PC-9 (cell line): ENCODE measurements at places on chromosomes 6 and 20. TPM values are rescaled to one million over a fixed set of nuclear protein-coding genes. Genes with fewer than 3 reads are reported as not detected.

COL9A3 gene
- 8.3 and 8.5 TPM in 2 replicates for total RNA-seq

CTNNBL1 gene
- total RNA-seq: 55.6 and 83.5 TPM in 2 replicates

FAM217B gene
- 11.7 and 20.2 TPM in 2 replicates for total RNA-seq

FERMT1 gene
- total RNA-seq: 18.2 and 20.6 TPM in 2 replicates

FNDC11 gene
- 7.7 and 10.6 TPM in 2 replicates for total RNA-seq

TRAPPC3L gene
- not detected in 2 replicates for total RNA-seq

NOL7 gene
- total RNA-seq: 75.9 and 78.6 TPM in 2 replicates

SLC26A8 gene
- not detected in 2 replicates for total RNA-seq

DNA sequence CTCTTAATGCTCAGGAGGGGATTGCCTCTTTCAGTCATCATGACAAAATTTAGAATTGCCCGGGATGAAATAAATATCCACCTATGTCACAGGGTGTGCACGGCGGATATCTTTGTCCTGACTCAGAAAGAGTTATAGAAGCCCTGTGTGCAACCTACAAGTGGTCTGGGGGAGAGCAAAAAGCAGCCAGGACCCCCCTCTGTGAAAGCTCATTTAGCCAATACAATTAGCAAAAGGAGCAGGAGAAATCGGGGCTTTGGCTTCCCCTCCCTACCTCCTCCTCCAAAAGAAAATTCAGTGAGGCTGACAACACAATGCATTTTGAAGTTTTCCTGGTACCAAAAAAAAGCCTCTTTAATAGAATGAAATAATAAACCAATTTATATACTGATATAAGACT is 21.8 kb downstream of the FOXA2 start:
- no peak overlapping the region for H3K27ac ChIP-seq
- H3K27me3 ChIP-seq: peaks cover 21% of the 10 kb centered on the region
- DNase-seq: no peak
- no peak overlapping the region for H3K4me3 ChIP-seq
- no peaks in the 10 kb centered on the region for H3K4me1 ChIP-seq
- no peaks in the 10 kb centered on the region for H3K36me3 ChIP-seq

- DNase-seq: no peak
- H3K27me3 ChIP-seq: no peaks in the 10 kb centered on the region
- no peaks in the 10 kb centered on the region for H3K36me3 ChIP-seq
- H3K4me3 ChIP-seq: no peak overlapping the region
- H3K27ac ChIP-seq: no peak overlapping the region
Observed at GRCh38 chr20:45391559-45391958, 13.4 kb upstream of the TP53TG5 start.

DNA sequence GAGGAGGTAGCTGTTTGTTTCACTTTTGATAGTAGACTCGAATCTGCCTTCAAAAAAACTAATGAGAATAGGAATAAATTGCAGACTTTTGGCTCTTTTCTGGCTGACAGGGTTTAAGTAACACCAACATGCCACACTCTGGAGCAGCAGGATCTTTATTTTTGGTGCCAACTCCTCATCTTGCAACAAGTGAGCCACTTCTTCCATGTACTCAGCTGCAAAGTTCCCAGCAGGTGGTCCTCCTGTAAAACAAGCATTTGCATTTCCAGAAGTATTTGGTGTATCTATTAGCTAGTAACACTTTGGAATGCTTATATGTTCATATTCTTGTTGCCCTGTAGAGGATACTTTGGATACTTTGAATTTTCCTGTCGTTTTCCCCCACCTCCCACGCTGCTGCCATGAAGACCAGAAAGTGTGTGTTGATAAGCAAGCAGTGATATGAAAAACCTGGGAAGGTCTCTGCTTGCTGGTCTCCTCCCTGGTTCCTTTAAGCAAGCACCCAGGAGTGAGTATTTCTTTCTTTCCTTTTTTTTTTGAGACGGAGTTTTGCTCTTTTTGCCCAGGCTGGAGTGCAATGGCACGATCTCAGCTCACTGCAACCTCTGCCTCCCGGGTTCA is 1.0 kb downstream of the ARMH2 start:
- no peak overlapping the region for H3K27ac ChIP-seq
- H3K4me1 ChIP-seq: peaks cover 4% of the 10 kb centered on the region; the same call in 1 of the 2 replicates
- DNase-seq: no peak
- no peak overlapping the region for H3K4me3 ChIP-seq

DNA sequence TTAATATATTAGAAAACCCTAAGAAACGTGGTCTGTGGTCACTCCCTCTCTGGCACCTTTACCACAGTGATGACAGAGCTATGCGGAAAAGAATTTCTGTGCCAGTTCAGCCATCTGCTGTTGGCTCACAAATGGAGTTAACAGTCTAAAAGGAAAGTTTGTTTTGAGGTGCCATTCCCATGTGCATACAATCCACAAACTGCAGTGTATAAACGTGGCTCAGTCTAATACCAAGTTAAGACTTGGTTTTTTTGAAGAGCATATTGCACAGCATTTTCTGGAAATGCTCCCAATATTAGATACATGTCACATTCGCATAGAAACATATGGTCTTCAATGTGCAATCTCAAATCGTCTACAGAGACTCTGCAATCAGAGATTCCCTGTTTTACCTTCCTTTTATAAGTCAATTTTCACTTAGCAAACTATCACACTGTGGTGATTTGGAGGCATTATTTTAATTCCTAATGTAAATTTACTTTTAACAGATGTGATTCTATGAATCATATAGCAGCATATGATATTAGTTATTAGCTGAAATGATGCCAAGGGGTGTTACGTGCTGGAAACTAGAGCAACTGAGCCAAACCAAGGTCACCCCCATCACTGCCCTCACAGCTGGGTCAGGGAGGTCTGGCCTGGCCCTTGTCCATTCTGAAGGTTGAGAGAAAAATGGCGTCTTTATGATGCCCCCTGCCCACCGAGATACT is 383.5 kb downstream of the PRKN start:
- no peaks in the 10 kb centered on the region for H3K36me3 ChIP-seq
- H3K27me3 ChIP-seq: no peaks in the 10 kb centered on the region
- no peak overlapping the region for H3K4me3 ChIP-seq
- H3K4me1 ChIP-seq: no peaks in the 10 kb centered on the region
- no peak overlapping the region for H3K27ac ChIP-seq

- no peak overlapping the region for H3K4me3 ChIP-seq
- peaks cover 3% of the 10 kb centered on the region for H3K4me1 ChIP-seq
Observed at GRCh38 chr6:11002176-11002575, 41.9 kb downstream of the ELOVL2 start.

GRCh38 chr6:71287038-71287437 is 1.6 kb upstream of the OGFRL1 start:
- no peak for DNase-seq
- no peaks in the 10 kb centered on the region for H3K27me3 ChIP-seq

GRCh38 chr20:49225896-49226295 is 6.7 kb downstream of the DDX27 start:
- no peak overlapping the region for H3K27ac ChIP-seq
- H3K27me3 ChIP-seq: no peaks in the 10 kb centered on the region
- peaks cover 48% of the 10 kb centered on the region for H3K36me3 ChIP-seq
- H3K4me3 ChIP-seq: no peak overlapping the region
- H3K4me1 ChIP-seq: no peaks in the 10 kb centered on the region

DNA sequence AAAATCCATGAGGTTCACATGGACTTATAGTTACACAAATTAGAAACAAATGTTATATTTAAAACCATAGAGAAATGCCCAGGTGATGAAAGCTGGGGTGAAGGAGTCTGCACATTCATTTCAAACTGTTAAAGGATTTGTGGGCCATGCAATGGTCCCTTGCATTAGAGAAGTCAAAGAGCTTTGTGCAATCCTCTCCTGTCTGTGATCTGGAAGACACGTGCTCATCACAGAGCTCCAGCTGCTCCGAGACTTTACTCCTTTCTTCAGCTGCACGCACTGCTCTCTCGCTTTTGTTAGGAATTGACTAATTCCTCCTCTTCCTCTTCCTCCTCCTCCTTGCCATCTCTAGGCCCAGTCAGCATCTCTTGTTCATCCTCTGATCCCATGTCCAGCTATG is 4.1 kb upstream of the AIF1 start:
- no peaks in the 10 kb centered on the region for H3K36me3 ChIP-seq
- no peak overlapping the region for H3K27ac ChIP-seq
- H3K4me1 ChIP-seq: 0 out of 2 replicates have a peak, but pooled peaks cover 4% of the 10 kb centered on the region
- DNase-seq: no peak

GRCh38 chr6:43913375-43914271 is 143.6 kb downstream of the VEGFA start:
- no peaks in the 10 kb centered on the region for H3K36me3 ChIP-seq
- no peaks in the 10 kb centered on the region for H3K27me3 ChIP-seq
- peaks cover 31% of the 10 kb centered on the region for H3K4me1 ChIP-seq

DNA sequence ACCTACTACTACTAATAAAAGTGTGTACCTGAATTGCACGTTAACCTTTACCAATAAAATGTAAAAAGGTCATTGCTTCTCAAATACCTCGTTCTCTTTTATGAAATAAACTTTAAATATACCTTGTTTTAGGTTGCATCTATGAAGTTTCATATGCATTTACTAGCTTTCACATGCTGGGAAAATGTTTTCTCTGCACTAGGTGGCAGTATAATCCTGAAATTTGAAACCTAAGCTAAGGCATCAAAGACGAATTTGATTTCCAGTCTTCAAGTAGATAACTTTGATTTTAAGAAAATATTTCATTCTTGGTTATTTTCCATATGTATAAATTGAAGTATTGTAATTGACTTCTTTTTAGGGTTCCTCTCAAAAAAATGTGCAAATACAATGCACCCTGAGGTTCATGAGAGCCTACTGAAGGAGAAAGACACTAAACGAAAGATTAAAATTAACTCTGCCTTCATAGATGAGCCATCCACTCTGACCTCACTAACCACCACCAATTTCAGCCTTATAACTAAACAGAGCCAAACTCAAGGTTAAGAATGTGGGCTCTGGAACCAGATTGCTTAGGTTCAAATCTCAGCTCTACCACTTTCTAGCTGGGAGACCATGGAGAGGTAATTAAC is 7.3 kb upstream of the COL9A1 start:
- DNase-seq: peak; percentile 48
- H3K4me3 ChIP-seq: no peak overlapping the region
- no peak overlapping the region for H3K27ac ChIP-seq

- no peak overlapping the region for H3K4me3 ChIP-seq
- H3K27ac ChIP-seq: no peak overlapping the region
- DNase-seq: no peak
- no peaks in the 10 kb centered on the region for H3K4me1 ChIP-seq
- H3K27me3 ChIP-seq: peaks cover 6% of the 10 kb centered on the region; the same call in 1 of the 2 replicates
Observed at GRCh38 chr6:40582892-40583291, 4.3 kb downstream of the LRFN2 start.

GRCh38 chr6:40996591-40997233 is 42.3 kb downstream of the UNC5CL start:
- peak; percentile 16 for DNase-seq
- 0 out of 2 replicates have a peak, but pooled peaks cover 5% of the 10 kb centered on the region for H3K27me3 ChIP-seq
- no peaks in the 10 kb centered on the region for H3K36me3 ChIP-seq
- H3K27ac ChIP-seq: peak overlapping the region; percentile 49

- no peak overlapping the region for H3K27ac ChIP-seq
- peaks cover 9% of the 10 kb centered on the region for H3K4me1 ChIP-seq
- no peaks in the 10 kb centered on the region for H3K27me3 ChIP-seq
- DNase-seq: no peak
- no peak overlapping the region for H3K4me3 ChIP-seq
Observed at GRCh38 chr6:43376551-43376981, 7.1 kb upstream of the ZNF318 start.

- H3K4me3 ChIP-seq: no peak overlapping the region
- H3K4me1 ChIP-seq: no peaks in the 10 kb centered on the region
- no peak for DNase-seq
- no peaks in the 10 kb centered on the region for H3K36me3 ChIP-seq
Observed at GRCh38 chr6:127185437-127185995, 67.0 kb downstream of the RSPO3 start.

- no peak overlapping the region for H3K27ac ChIP-seq
- H3K4me3 ChIP-seq: no peak overlapping the region
- H3K36me3 ChIP-seq: no peaks in the 10 kb centered on the region
- DNase-seq: no peak
Observed at GRCh38 chr6:80029470-80029869, 25.0 kb downstream of the TTK start.

GRCh38 chr6:32226434-32226833 is 2.6 kb upstream of the NOTCH4 start:
- no peak overlapping the region for H3K27ac ChIP-seq
- DNase-seq: no peak
- H3K27me3 ChIP-seq: peaks cover 17% of the 10 kb centered on the region
- no peaks in the 10 kb centered on the region for H3K4me1 ChIP-seq

DNA sequence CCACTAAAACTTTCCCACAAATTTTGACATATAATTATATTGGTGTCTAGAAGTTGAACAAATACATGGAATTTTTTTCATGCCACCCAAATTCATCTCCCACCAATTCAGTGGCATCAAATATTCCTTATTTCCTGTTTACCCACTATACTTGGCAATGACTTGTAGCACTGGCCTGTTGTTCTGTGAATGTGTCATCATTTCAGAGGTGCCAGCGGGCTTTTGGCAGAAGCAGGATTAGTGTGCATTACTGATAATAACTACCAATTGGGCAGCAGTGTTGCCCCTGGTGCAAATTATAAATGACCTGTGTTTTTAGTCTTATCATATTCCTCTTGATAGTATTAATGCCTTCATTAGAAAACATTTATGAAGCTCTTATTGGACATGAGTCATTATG is 121.3 kb downstream of the TFAP2B start:
- H3K27me3 ChIP-seq: no peaks in the 10 kb centered on the region
- no peak overlapping the region for H3K27ac ChIP-seq
- DNase-seq: no peak
- no peaks in the 10 kb centered on the region for H3K36me3 ChIP-seq
- H3K4me1 ChIP-seq: no peaks in the 10 kb centered on the region
- no peak overlapping the region for H3K4me3 ChIP-seq

GRCh38 chr6:21262504-21262903 is 331.0 kb upstream of the SOX4 start:
- no peak overlapping the region for H3K27ac ChIP-seq
- no peak for DNase-seq
- no peaks in the 10 kb centered on the region for H3K36me3 ChIP-seq
- H3K27me3 ChIP-seq: no peaks in the 10 kb centered on the region

DNA sequence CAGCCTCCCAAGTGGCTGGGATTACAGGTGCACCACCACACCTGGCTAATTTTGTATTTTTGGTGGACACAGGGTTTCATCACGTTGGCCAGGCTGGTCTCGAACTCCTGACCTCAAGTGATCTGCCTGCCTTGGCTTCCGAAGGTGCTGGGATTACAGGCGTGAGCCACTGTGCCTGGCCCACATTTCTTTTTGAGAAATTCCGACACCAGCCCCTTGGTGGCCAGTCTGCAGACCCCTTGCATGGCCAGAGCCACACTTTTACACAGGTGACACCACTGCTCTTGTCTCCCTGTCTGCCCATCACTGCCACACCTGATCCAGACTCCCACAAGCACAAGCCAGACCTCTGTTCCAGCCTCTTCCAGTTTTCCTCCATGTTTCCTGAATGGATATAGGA is 33.0 kb downstream of the SRSF3 start:
- no peak for DNase-seq
- H3K27ac ChIP-seq: no peak overlapping the region
- no peaks in the 10 kb centered on the region for H3K36me3 ChIP-seq
- H3K4me1 ChIP-seq: no peaks in the 10 kb centered on the region
- no peak overlapping the region for H3K4me3 ChIP-seq
- H3K27me3 ChIP-seq: no peaks in the 10 kb centered on the region
